ENCODE measurements at places on chromosomes 11 and 22. TPM values are rescaled to one million over a fixed set of nuclear protein-coding genes. Genes with fewer than 3 reads are reported as not detected.
A peak's percentile ranks its signal among the peaks of the same experiment; 100 is the strongest.

- DNase-seq, result no peak
These were observed 44.9 kb downstream of the GNB1L start for GRCh38 chr22:19809741-19810140.

DNA sequence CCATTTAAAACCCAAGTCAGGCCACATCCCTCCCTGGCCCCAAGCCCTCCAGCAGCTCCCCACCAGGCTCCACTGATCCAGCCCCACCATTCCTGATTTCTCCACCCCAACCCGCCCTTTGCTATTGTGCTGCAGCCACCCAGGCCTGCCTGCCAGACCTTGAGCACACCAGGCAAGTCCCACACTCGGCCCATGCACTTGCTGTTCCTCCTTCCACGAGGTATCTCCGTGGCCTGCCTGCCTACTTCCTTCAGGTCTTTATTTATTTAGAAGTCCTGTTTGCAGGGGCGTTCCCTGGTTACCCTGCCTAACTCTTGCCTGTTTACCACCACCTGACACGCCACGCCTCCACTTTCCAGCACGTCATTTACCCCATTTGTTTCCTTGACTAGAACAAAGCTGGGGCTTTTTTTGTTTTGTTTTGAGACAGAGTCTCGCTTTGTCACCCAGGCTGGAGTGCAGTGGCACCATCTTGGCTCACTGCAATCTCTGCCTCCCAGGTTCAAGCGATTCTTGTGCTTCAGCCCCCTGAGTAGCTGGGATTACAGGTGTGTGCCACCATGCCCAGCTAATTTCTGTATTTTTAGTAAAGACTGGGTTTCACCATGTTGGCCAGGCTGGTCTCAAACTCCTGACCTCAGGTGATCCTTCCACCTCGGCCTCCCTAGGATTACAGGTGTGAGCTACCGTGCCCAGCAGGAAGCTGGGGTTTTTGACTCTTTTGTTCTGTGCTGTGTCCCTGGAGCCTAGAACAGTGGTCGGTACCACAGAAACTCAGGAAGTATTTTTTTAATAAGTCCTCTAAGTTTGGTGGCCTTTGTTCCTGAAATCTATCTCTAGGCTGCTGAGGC, 6.7 kb downstream of the CENPM start:
- DNase-seq, result peak; percentile 94

DNA sequence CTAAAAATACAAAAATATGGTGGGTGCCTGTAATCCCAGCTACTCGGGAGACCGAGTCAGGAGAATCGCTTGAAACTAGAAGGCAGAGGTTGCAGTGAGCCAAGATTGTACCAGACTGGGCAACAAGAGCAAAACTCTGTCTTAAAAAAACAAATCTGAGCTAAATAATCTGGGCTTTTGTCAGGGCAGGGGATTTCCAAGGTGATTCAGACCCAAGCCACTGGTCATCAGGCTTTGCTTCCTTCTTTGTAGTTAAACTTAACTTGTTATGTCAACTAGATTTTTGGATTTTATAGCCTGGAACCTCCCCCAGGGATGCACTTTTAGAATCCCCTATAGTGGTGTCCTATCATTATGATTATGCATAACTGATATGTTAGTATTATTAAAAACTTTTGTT, 27.0 kb upstream of the SLC22A8 start:
- no peak for DNase-seq

DNA sequence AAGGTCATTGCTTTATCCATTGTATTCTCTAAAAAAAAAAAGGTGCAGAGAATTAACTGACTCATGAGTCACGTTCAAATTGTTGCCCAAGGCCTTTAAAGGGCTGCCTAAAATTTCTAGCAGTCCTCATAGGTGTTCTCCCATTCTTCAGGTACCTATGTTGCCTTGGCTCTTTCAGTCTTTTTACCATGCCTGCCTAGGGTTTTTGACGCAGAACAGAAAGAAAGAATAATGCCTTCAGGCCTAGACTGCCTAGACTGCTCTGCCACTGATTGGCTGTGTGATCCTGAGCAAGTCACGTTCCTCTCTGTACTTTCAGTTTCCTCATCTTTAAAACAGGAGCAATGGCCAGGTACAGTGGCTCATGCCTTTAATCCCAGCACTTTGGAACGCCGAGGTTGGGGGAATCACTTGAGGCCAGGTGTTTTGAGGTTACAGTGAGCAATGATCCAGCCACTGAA, 21.5 kb downstream of the CTSC start:
- no peak for DNase-seq

- DNase-seq, result peak; percentile 17
These were observed 11.0 kb upstream of the PLAAT2 start for GRCh38 chr11:63573881-63574855.

GRCh38 chr11:61752117-61752924, at the start of gene MYRF:
Gene MYRF (plus strand): TSS chr11:61752636. CDS start chr11:61752745, 109 bp downstream.
- DNase-seq, result peak; percentile 72

- no peak for DNase-seq
These were observed 22.0 kb downstream of the IFT27 start for GRCh38 chr22:36753916-36754315.

- no peak for DNase-seq
These were observed 3.8 kb downstream of the CSNK1E start for GRCh38 chr22:38313384-38313955.

- no peak for DNase-seq
These were observed 12.8 kb downstream of the ZFP91 start for GRCh38 chr11:58591659-58592058.

The SLC16A8 gene
- total RNA-seq, result not detected

GRCh38 chr11:84558085-84558905, 1068.8 kb downstream of the DLG2 start:
- peak; percentile 4 for DNase-seq

GRCh38 chr11:113411536-113411935, 24.0 kb downstream of the ANKK1 start:
- no peak for DNase-seq

Data from activated T-cell treated with anti-CD3 and anti-CD28 coated beads, Interleukin-2, amount 50 U/mL, for 72 hours (primary cell).